ENCODE measurements at places on chromosomes 5 and 9.
A peak's percentile ranks its signal among the peaks of the same experiment; 100 is the strongest.

- DNase-seq, result no peak
Measured at GRCh38 chr9:101229606-101230005, 155.2 kb downstream of the BAAT start.

- DNase-seq, result no peak
Measured at GRCh38 chr9:71121275-71122021, at the start of gene TRPM3. TRPM3 (minus strand) TSS chr9:71121621; CDS start chr9:71121354, 267 bp downstream.

GRCh38 chr5:134459491-134459890 lies 47.8 kb upstream of the CDKN2AIPNL start:
- DNase-seq, result no peak

GRCh38 chr9:5773324-5773999 lies 59.5 kb downstream of the ERMP1 start:
- DNase-seq, result no peak

DNA sequence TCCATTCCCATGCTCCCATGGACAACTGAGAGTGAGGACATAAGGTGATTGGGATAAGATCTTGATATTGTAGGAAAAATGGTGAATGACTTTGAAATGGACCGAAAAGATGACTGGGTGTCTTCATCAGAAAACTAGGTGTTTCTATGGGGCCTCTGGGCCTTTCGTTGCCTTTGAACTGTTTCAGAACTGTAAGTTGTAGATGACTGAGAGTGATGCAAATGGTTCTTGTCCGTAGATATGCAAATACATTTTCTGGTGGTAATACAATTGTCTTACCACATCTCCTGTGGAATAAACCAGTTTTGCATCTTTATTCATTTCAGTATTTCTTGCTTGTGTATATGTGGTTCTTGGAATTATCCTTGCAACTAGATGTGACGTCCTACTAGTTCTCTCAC lies 16.0 kb upstream of the TEX48 start:
- DNase-seq, result no peak

DNA sequence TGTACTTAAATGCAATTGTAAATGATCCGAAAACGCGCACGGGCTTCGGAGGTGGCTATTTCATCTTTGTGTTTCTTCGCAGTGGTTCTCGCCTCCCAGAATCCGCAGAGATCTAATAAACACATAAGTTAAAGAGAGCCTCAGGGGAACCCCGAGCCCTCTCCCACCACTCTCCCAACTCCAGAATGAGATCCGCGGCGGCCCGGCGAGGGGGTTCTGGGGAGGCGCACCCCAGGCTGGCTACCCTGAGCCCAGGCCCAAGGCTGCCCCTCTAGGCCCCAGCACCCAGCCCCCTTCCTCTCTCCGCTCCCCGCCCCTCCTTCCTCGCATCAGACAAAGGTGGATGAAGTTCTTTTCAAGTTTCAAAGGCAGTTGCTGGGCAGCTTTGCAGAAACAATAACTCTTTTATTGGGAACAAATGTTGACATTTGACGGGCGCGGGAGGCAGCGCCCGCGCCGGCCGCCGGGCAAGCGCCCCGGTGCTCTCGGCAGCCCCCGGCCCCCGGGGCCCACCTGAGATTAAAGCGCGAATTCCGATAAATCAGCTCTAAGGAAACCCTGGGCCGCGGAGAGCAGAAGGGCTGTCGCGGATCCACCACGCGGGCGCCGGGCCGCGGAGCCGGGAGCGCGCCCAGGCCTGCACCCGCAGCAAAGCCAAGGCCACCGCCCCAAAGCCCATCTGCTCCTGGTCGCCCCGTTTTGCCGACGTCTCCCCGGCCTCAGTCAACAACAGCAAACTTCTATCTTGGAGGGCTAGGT lies 8.4 kb downstream of the IRX2 start:
- no peak for DNase-seq

- DNase-seq, result no peak
Measured at GRCh38 chr5:1415626-1416360, 29.4 kb downstream of the SLC6A3 start.

DNA sequence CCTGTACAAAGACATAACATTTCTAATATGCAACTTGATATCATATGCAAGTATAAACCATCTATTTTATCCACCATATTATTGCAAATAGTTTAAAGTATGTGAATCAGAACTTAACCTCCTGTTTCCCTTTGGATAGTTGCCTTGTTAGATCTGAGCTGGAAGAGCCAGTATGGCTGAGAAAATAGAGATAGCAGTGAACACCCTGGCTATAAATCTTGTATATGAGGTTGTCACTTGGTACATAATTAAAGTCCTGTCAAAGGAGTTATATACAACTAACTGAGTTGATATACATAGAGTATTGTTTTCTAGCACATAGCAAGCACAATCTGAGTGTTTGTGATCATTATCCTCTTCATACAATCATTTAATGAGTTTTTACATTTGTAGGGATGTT lies 272.3 kb downstream of the NTRK2 start:
- no peak for DNase-seq

GRCh38 chr9:71004196-71004595 lies 117.2 kb downstream of the TRPM3 start:
- DNase-seq, result no peak

DNA sequence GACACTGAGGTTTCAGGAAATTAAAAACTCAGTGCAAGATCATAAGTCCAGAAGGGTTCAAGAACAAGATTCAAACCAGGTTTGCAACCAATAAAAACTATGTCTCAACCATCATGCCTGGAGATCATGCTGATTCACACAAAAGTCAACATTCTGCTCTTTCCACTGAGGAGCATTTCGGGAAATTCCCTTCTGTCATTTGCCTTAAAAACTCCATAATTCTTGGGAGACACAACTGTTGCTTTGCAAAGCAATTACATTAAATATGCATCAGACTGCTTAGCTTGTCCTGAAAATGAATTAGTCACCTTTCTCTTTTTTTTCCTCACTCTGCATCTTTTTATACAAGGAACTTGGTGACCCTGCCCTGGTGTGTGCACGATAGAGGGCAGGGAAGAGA lies 275.9 kb upstream of the ZNF462 start:
- no peak for DNase-seq

GRCh38 chr5:79050498-79050897 lies 19.0 kb downstream of the DMGDH start:
- DNase-seq, result no peak

- no peak for DNase-seq
Measured at GRCh38 chr9:133888809-133889491, 103.2 kb downstream of the VAV2 start.

GRCh38 chr9:132207839-132208615 lies 46.2 kb downstream of the NTNG2 start:
- no peak for DNase-seq

DNA sequence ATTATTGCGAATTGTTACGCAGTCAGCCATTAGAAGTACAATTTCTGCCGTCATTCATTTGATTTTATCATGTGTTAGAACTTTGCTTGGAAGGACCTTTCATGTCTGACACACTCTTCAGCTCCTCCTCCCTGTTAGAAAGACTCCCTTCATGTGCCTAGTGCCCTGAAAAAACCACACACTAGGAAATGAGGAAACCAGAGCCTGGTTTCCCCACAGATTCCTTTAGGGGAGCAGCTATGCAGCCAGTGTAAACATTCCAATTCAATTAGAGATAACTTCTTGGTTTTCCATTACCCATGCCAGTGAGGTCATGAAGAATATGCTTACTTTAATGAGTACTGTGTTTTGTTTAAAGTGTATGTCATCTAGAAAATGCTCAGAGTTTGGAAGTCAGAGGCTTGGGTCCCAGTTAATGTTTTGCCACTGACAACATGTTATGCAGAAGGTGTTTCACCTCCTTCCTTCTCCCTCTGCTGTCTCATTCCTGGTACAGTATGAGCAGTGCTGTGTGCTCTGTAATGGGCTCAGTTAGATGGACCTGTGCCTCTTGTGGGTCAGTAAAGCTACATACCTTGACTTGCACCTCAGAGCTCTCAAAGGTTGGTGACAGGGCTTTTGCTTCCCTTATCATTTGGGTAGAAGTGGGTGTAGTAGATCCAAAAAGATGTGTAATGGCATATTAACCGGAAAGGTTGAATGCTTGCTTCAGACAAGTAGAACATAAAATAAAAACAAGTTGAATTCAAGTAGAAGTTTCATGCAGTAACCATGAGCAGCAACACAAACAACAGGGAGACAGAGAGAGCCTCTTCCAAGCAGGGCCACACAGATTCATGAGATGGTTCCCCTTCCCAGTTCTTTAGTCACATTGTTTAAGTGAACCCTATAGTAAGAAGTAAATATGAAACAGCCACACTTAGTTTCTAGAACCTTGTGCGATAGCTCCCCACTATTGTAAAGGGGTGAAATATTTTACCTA lies 52.6 kb upstream of the TNFAIP8 start:
- no peak for DNase-seq

DNA sequence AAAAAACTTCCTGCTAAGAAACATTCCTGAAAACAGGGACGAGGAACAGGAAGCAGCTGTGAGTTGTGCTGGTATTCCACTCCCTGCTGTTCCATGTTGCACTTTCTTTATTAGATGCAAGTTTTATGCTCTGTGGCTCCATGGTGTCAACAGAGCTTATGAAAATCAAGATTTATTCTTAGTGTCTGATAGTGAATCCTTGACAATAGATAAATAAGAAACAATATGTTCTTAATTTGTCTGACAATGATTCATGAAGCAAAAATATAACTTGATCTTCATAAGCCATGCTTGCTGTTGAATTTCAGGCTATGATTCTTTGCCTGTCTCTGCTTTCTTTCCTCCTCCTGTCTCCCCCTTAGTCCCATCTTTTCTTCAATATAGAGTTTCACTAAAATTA lies 119.6 kb downstream of the DROSHA start:
- DNase-seq, result no peak

- DNase-seq, result no peak
Measured at GRCh38 chr9:11088821-11089374, 476.1 kb upstream of the PTPRD start.

GRCh38 chr5:107393851-107394250 lies 276.9 kb downstream of the EFNA5 start:
- no peak for DNase-seq

- DNase-seq, result no peak
Measured at GRCh38 chr5:140348104-140348503, 1.7 kb upstream of the HBEGF start.

DNA sequence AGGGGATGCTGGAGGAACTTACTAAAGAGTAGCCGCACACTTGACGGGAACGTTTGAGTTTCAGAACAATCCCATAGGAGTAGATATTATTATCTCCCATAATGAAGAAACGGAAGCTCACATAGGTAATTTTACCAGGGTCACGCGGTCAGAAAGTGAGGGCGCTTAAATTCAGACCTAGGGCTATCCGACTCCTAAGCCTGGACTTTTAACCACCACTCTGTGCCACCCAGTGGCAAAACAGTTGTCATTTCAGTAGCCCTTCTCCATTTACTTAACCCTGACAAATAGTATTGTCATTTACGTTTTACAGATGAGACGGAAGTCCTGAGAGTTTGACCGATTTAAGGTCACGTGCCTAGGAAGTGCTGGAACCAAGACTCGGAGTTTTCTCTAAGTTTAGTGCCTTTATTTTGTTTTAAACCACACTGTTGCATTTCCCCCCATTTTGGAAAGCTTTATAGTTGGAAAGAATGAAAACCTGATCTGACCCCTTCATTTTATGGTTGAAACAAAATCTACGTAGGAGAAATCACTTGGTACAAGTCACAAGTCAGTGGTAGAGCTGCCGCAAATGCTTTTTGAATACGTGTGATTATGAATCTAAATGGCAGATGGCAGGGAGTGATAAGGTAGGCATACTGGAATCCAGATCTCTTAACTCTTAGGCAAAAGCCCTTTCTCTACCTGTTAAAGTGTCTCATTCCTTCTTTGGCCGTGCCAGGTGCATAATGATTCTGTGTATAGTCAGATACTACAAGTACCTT lies 650 bp downstream of the MRRF start:
- DNase-seq, result peak; percentile 6

DNA sequence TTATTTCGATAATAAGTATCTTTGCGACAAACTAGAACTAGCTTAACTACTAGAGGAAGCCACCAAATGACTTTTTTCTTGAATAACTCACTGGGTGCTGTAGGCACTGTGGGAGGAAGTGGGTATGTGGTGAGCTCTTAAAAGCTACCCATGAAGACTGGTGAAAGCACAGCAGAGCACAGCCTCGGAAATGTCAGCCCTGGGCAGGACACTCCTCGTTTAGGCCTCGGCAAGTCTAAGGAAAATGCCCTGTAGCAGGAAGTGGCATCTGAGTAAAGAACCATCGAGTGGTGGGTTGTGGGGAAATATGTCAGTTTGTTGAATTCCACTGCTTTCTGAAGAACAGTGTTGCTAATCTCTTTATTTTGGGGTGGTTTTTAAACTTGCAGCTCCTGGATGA lies 44.0 kb upstream of the NCS1 start:
- DNase-seq, result peak; percentile 58

GRCh38 chr9:3608011-3608410 lies 82.2 kb upstream of the RFX3 start:
- no peak for DNase-seq

DNA sequence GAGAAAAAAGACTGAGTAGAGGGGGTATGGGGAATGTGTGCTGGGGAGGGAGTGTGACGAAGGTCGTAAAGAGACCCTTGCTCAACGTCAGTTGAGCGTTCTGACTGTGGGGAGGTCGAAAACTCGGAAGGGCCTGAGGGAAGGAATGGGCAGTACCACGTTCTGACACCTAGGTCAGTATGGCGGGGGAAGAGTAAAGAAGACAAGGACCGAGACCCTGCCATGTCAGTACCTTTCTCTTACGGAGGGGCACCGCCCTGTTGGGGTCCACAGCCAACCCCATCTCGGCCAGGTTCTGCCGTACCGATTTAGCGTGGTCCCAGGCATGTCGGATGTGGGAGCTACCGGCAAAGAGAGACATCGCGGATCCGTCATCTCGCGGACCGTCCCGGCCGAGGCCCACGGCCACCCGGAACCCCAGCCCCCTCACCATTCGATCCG lies 375 bp downstream of the NOP16 start:
- no peak for DNase-seq

GRCh38 chr9:129483415-129484351 lies 137.2 kb downstream of the C9orf50 start:
- DNase-seq, result no peak

GRCh38 chr5:75550597-75550996 lies 38.9 kb downstream of the POLK start:
- DNase-seq, result no peak

- DNase-seq, result no peak
Measured at GRCh38 chr9:137866226-137867141, 11.1 kb upstream of the CACNA1B start.
